ENCODE measurements at places on chromosomes 3 and 15. TPM values are rescaled to one million over a fixed set of nuclear protein-coding genes. Genes with fewer than 3 reads are reported as not detected.
A peak's percentile ranks its signal among the peaks of the same experiment; 100 is the strongest.

Gene MAPK6
- 81.8 TPM for total RNA-seq

DNA sequence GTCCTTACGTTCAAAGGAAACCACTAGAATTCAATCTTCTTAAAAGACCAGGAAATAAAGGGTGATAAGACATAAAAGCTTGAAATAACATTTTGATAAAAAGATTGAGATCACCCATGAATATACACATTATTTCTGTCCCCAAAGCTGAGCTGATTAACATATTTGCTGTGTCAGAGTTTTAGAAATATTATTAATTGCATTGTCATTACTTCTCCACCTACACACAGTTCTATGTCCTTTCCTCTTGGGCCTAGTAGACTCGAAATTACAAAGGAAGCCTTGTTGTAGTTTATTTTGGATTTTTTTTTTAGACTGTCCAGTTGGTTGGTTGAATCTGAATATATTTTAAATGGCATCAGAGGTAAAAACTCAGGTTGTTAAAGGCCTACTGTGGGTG lies 81.0 kb upstream of the NR2E3 start:
- H3K27me3 ChIP-seq, result no peaks in the 10 kb centered on the region
- H3K4me3 ChIP-seq, result no peak overlapping the region
- H3K27ac ChIP-seq, result no peak overlapping the region
- H3K36me3 ChIP-seq, result no peaks in the 10 kb centered on the region

DNA sequence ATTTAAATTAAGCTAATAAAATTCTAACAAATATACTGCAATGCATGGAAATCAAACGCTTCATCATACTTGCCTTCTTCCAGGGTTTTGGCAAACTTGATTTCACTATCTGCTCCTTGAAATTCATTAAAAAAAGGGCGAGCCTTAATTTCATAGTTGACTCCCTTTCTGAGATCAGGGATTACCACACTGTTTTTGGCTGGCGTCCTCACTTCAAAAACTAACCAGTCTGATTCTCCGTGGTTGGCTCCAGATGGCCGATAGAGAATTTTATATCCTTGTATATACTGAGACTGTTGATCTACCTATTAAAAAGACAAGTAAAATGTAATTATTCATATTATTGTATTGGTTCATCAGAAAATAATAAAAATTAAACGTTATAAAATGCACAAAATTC lies 1106.8 kb downstream of the ROBO1 start:
- no peaks in the 10 kb centered on the region for H3K27me3 ChIP-seq
- no peaks in the 10 kb centered on the region for H3K4me1 ChIP-seq
- H3K4me3 ChIP-seq, result no peak overlapping the region
- DNase-seq, result no peak
- H3K36me3 ChIP-seq, result peaks cover 1% of the 10 kb centered on the region

- peak overlapping the region; percentile 50 for H3K4me3 ChIP-seq
- no peaks in the 10 kb centered on the region for H3K4me1 ChIP-seq
- no peak overlapping the region for H3K27ac ChIP-seq
- H3K36me3 ChIP-seq, result no peaks in the 10 kb centered on the region
- DNase-seq, result no peak
Measured at GRCh38 chr3:16462679-16463078, 50.8 kb downstream of the RFTN1 start.

Gene VIPR1
- 11.7 TPM for total RNA-seq

- no peak overlapping the region for H3K4me3 ChIP-seq
- H3K27ac ChIP-seq, result no peak overlapping the region
- H3K4me1 ChIP-seq, result peaks cover 3% of the 10 kb centered on the region
- H3K36me3 ChIP-seq, result no peaks in the 10 kb centered on the region
- DNase-seq, result no peak
Measured at GRCh38 chr3:42511736-42512135, 9.3 kb downstream of the VIPR1 start.

Gene SNRPN
- total RNA-seq, result 278 TPM

Data from endodermal cell (in vitro differentiated cells).